Breast epithelium (tissue), 4 donors: ENCODE measurements at places on chromosomes 4 and X.

DNA sequence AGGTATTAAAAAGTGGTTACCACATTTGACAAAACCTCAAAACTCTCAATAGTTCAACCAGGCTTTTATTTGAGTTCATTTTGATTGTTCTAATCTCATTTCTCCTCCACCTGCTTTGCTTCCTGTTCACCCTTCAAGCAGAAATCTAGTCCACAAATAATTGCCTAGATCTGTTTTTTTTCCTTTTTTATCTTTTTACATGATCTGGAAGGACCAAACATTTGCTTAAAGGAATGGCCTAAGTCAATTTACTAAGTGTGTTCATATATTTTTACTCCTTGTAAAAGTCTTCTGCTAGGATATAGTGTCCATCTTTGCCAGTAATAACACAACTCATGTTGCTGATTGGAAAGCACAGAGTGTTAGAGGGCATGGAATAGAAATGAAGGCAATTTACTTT, 26.2 kb upstream of the VEGFD start:
- DNase-seq = no peak

DNA sequence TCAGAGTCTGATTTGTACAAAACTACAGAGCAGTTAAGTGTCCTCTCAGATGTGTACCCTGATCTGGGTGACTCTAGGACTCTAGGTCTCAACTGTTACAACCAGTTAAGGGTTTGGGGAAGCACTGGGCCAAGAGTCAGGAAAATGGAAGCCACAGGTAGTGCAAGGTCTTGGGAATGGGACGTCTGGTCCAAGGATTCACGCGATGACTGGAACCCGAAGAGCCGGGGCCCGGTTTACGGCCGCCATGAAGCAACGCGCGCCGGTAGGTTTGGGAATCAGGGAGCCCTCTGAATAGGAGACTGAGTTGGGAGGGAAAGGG, 321 bp upstream of the HPRT1 start:
- no peak for DNase-seq

- DNase-seq = peak; percentile 45
Observed at GRCh38 chr4:10086506-10087120, 30.0 kb downstream of the WDR1 start.

DNA sequence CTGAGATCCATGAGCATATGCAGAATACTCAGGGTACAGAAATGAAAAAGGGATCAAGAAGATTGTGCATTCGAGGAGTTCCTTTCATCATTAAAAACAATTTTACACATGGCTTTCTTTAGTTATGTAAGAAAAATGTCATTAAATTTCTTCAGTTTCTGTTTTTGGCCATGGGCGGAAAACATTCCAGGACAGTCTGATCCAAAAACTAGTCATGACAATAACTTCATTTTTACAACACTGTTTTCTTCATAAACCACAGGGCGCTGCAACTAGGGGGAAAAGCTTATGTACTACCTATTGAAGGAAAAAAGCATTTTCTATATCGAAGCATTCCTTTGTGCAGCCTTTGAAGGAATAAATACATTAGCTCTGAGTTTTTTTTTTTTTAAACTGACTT, 28.2 kb downstream of the IL13RA1 start:
- no peak for DNase-seq

GRCh38 chr4:77040270-77040669, 35.5 kb downstream of the CCNI start:
- DNase-seq = no peak

DNA sequence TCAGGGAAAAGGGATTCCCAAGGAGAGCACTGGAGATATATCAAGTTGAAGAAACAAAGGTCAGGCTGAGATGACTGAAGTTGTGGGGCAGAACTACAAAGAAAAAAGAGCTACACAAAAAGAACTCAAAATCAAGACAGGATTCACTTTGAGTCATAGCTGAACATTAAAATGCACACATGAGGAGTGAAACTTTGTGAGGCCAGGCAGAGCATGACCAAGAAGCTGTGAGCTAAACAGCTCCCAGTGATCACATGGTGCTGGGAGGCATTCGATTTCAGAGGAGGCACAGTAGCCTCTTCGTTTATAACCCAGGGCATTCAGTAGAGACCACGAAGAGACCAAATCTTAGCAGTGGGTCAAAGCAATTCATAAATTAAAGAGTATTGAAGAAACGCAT, 145.3 kb downstream of the ATRX start:
- no peak for DNase-seq

GRCh38 chr4:55031158-55031557, 94.2 kb downstream of the KDR start:
- DNase-seq = no peak
